CD4-positive, alpha-beta T cell treated with Interleukin-4 for 1 hour (primary cell): ENCODE measurements at places on chromosomes 16 and 17.

DNA sequence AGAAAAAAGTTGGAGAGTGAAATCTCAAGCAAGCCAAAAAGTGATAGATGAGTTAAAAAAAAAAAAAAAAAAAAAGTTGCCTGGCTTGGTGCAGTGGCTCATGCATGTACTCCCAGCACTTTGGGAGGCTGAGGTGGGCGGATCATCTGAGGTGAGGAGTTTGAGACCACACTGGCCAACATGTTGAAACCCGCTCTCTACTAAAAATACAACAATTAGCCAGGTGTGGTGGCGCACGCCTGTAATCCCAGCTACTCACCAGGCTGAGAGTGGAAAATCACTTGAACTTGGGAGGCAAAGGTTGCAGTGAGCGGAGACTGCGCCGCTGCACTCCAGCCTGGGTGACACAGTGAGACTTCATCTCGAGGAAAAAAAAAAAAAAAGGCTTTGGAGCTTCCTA, 668.8 kb downstream of the WWOX start:
- no peak for DNase-seq

DNA sequence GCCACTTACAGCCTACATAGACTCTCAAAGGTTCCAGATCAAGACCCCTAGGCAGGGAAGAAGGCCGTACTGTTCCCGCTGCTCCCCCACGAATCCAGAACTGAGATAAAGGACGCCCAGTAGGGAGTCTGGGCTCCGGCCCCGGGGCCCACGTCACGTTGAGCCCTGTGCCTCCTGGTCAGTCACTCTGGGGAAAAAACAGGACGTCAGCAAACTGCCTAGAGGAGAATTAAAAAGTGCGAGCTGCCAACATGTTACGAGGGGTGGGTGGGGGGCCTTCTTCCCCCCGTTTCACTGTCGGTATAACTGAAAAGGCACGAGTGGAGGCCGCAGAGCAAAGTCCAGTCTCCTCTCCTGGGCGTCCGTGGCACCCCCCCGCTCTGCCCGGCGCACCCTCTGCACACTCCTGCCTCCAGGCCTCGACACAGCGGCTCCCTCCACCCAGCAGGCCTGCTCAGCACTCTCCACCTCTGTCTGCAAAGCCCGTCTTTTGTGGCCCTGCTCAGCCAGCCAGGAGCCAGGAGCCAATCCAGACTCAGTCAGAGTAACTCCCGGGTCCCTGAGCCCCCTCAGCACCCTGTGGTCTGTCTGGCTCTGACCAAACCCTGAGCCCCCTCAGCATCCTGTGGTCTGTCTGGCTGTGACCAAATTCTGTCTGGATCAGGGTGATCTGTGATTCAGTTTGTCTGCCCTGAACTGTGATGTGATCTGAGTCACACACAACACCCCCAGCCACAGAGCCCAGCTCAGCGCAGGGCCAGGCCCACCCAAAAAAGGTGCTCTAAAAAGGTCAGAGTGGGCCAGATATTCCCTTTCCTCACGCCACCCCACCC, 6.2 kb downstream of the ITGAE start:
- DNase-seq = peak; percentile 65

GRCh38 chr16:8571061-8571596, 19.2 kb downstream of the TMEM114 start:
- no peak for DNase-seq

GRCh38 chr17:72850410-72851118, 241.9 kb downstream of the SLC39A11 start:
- DNase-seq = no peak

- DNase-seq = peak; percentile 60
Measured at GRCh38 chr16:17375461-17376304, 95.1 kb downstream of the XYLT1 start.

DNA sequence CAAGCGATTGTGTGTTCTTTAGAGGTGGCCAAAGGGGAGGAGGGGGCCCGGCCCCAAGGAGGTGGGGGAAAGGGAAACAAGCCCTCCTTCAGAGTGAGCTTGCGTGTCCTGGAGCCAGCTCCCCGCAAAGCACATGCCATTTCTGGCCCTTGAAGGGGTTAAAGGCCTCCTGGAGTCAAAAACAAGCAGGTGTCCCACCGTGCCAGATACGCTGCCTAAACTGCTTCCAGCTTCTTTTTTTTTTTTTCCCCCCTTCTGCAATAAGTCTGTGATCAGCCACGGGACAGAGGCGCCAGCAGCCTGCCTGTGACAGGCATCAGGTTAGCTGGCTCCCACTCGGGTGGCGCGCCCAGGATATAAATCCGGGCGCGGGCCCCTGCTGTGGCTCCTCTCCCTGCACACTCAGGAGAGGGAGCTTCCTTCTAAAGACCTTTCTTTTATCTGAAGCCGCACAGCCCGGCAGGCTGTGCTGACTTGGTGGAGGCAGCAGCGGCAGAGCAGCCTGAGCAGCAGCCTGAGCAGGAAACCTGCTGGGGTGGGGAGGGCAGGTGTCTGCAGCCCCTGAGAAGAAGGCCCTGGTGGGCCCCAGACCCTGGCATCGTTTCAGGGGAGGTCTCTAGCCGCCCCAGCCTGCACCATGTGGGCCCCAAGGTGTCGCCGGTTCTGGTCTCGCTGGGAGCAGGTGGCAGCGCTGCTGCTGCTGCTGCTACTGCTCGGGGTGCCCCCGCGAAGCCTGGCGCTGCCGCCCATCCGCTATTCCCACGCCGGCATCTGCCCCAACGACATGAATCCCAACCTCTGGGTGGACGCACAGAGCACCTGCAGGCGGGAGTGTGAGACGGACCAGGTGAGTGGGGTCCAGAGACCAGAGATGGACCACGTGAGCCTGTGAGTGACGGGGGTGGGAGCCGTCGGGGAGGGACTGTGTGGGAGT, at the start of gene WFIKKN2:
WFIKKN2 (plus strand) TSS at position 286 of the 934 bp plus-strand sequence; CDS start at position 638, 352 bp downstream.
- no peak for DNase-seq

GRCh38 chr17:65727246-65727645, 165.8 kb upstream of the AXIN2 start:
- DNase-seq = no peak

GRCh38 chr16:85330694-85331188, 218.5 kb upstream of the CIBAR2 start:
- peak; percentile 41 for DNase-seq

GRCh38 chr17:48620461-48621139, 5.5 kb upstream of the HOXB8 start:
- DNase-seq = no peak
